Activated T-cell treated with anti-CD3 and anti-CD28 coated beads for 4 hours (primary cell): ENCODE measurements at places on chromosomes 16 and 17.
A peak's percentile ranks its signal among the peaks of the same experiment; 100 is the strongest.

GRCh38 chr16:21075252-21075651, 75.4 kb downstream of the DNAH3 start:
- no peak for DNase-seq

- no peak for DNase-seq
These were observed 3.9 kb downstream of the IGFBP4 start for GRCh38 chr17:40447148-40447644.

DNA sequence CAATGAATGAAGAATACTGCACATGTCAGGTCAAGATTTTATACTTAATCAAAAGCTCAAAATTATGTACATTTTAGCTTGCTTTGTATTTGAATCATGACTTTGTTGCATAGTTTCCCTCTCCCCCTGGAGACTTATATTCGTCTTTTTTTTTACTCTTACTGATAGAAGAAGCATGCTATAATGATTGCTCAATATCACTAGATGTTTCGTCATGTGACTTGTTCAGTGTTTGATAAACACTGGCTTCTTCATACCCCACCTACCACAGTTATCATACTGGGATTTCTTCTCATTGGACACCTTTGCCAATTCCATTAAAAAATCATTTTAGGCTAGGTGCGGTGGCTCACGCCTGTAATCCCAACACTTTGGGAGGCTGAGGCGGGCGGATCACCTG, 148.7 kb downstream of the FTO start:
- DNase-seq = no peak

DNA sequence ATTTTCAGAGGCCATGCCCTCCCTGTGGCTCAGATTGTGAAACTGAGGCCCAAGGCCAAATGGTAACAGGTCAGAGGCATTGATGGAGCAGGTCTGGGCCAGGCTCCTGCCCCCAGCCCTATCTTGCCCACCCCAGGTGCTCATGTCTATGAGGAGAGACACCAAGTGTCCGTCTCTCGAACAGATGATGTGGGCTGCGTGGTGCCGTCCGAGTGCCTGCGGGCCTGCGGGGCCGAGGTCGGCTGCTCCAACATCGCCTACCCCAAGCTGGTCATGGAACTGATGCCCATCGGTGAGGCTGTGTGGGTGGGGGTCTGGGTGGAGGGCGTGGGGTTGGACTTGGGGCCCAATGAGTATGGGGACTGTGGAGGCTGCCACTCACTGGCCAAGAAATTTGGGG, 8.7 kb upstream of the FAM83G start:
- no peak for DNase-seq

- no peak for DNase-seq
These were observed 712 bp upstream of the SPECC1 start for GRCh38 chr17:20008242-20009051.

DNA sequence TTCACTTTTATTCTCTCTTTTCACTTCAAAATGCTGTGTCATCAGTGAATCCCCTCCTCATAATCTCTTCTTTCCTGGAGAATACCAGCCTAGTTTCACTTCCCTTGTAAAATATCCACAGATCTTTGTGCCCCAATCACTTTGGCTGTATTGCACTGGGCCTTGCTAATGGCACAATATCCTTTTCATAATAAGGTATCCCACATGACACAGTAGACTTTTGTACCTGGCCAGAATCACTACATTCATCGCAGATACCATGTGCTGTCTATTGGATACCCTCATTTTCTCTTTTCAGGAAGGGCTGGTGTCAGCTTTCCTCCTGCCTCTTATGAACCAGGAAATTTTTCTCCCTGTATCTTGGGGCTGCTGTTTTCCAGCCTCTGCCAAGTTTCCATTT, 25.7 kb upstream of the TOX3 start:
- no peak for DNase-seq

DNA sequence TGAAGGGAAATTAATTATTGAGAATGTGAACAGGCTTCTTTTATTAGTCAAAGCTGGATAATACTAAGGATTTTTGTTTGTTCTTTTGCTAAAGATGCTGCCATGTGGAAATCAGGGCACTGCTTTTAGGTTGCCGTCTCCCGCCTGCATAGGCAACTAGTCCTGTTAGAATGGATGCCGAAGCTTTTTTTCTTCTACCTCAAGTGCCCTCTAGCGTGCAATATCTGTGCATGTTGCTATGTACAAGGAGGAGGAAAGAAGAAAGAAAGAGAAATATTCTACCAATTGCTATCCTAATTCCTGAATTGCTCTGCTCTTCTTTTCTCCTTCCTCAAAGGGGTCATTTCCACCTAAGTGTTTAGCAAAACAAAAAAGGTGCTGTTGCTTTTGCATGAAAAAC, 5.2 kb upstream of the CDH8 start:
- no peak for DNase-seq

- DNase-seq = no peak
These were observed 10.9 kb downstream of the CDRT4 start for GRCh38 chr17:15456496-15456895.

DNA sequence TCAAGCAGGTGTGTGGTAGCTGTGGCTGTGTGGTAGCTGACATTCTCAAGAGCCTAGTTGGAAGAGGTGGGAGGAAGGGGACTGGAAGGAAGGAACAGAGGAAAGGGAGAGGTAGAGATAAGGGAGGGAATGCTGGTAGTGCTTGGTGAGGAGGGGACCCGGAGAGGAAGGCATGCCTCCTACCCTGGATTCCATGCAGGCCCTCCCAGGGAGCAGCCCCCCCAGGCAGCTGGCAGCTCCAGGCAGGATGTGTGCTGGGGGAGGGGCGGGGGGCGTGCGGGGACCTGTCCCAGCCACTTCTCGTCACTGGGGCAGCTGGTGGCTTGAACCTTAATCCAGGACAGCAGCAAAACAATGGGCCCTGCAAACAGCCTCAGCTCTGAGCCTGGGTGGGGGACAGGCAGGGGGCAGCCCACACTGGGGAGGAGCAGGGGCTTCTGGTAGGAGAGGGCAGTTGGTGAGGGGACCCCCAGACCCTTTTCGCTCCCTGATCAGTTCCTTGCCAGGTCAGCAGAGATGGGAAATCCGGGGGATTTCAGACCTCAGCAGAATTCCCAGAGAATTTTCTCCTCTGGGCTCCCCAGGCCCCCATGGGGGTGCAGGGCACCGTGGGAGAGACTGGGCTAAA, 27.1 kb downstream of the ARHGAP23 start:
- no peak for DNase-seq

GRCh38 chr17:80047176-80047575, 10.7 kb downstream of the CCDC40 start:
- DNase-seq = no peak

GRCh38 chr17:37440424-37440823, 33.7 kb downstream of the TADA2A start:
- DNase-seq = no peak

DNA sequence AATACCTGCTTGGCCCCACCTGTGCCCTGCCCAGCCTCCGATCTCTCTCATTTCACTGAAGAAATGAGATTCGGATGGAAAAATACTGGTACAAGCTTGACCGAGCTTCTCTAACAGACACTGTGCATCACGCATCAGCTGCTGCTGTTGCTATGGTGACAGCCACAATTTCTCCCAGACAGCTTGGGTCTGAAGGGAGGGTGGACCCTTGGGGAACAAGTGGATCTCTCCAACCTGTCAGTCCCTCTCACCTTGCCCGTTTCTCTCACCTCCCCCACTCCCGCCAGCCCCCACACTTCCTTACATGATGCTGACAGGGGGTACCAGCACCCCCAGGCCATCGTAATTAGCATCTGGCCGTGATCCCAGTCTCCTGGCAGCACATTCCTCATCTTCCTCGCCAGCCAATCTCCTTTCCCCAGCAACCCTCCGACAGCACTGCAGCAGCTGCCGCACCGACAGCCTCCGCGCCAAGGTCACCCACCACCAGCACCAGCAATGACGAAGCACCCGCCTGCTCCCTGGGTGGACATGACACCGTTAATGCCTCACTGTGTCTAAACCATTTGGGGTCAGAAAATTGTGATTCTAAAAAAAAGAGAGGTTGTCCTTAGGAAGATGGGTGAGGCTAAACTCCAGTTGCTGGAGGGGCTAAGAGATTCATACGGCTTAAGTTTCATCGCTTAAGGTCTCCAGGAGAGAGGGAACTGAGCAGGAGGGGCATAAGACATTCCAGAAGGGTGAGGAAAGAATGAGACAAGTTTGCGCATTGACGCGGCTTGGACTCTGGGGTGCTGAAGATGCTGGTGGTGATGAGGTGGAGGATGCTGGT, 58.6 kb upstream of the TNRC6A start:
- no peak for DNase-seq

GRCh38 chr16:22225060-22225459, 19.0 kb downstream of the EEF2K start:
- no peak for DNase-seq

- DNase-seq = no peak
These were observed 1.0 kb upstream of the SCNN1G start for GRCh38 chr16:23181506-23181905.

DNA sequence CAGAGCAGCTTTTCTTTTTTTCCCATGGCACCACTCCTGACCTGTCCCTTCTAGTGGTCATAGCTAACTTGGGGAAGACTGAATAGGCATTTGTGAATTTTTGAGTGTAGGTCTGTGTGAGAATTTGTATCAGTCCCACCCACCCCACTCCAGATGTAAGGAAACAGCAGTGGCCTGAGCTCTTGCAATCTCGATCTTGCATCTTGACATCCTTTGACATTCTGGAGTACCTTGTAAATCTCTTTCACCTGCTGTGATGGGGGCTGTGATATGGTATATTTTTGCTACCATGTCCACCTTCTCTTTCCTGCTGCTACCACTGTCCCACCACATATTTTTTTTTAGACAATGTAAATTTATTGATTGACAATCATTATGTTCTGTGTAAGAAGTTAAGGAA, 289.3 kb downstream of the MAP2K6 start:
- DNase-seq = no peak

GRCh38 chr17:30808785-30809286, 15.7 kb downstream of the CRLF3 start:
- DNase-seq = peak; percentile 11

DNA sequence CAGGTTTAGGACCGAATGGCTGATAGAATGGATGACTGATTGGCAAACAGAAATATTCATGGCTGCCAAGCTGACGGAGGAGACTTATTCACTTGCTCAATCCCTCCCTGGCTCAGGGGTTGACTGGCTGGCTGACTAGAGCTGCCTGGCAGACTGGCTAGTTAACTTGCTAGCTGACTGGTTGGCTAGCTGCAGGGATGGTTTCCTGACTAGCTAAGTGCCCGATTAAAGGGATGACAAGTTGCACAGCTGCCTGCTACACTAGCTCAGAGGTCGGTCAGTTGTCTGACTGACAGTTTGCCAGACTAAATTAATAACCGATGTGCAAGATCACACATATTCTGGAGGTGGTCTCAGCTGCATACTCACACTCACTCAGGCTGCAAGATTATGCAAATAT, 1208.4 kb upstream of the CDH8 start:
- DNase-seq = no peak

- no peak for DNase-seq
These were observed 666.0 kb upstream of the CA10 start for GRCh38 chr17:52824542-52824941.

DNA sequence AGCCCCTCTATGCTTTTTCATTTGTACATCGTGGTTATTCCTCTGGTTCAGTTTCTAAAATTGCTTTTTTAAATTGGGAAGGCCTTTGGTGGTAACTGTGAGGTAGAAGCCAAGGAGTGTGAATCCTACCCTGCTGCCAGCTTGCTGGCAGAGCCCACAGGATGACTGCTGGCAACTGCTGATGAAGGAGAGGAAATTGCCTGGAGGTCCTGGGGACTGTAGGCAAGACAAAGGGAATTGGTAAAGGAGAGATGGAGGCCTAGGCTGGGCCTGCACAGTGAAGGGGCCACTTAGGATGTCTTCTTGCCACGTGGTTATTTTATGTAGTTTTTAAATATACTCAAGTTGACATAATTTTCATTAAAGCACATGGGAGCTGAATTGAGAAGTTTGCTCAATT, 15.8 kb downstream of the C17orf58 start:
- no peak for DNase-seq

GRCh38 chr17:15946611-15947120, 1.7 kb downstream of the ADORA2B start:
- DNase-seq = no peak

DNA sequence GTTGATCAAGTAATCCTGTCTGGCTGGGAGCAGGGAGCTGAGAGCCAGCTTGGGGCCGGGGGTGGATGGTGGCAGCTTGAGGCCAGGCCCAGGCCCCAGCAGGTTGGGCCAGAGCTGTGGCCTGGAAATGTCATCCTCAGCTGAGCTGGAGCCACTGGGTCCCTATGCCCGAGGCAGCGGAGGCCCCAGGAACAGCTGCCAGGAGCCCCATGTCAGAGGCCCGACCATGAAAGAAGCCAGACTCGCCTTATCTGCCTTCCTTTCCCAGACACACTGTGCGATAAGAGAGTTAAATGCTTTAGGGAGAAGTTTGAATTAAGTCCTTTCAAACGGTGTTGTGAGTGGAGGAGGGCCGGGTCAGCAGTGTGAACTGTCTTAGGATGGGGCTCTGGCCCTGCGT, 3.5 kb downstream of the SMTNL2 start:
- no peak for DNase-seq

DNA sequence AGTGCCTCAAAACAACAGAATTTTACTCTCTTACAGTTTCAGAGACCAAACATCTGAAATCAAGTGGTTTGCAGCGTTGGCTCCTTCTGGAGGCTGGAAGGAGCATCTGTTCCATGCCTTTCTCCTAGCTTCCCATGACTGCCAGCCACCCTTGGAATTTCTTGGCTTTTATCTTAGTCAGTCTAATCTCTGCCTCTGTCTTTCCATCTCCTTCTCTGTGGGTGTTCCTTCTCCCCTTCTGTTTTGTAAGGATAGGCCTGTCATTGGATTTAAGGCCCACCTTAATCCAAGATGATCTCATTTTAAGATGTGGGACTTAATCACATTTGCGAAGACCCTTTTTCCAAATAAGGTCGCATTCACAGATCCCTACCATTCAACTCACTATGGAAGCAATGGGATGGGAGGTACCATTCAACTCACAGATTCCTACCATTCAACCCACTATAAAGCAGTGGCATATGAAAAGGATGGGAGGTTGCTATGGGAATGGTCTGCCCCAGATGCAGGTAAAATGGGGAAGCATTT, 321.8 kb downstream of the WWOX start:
- DNase-seq = no peak

DNA sequence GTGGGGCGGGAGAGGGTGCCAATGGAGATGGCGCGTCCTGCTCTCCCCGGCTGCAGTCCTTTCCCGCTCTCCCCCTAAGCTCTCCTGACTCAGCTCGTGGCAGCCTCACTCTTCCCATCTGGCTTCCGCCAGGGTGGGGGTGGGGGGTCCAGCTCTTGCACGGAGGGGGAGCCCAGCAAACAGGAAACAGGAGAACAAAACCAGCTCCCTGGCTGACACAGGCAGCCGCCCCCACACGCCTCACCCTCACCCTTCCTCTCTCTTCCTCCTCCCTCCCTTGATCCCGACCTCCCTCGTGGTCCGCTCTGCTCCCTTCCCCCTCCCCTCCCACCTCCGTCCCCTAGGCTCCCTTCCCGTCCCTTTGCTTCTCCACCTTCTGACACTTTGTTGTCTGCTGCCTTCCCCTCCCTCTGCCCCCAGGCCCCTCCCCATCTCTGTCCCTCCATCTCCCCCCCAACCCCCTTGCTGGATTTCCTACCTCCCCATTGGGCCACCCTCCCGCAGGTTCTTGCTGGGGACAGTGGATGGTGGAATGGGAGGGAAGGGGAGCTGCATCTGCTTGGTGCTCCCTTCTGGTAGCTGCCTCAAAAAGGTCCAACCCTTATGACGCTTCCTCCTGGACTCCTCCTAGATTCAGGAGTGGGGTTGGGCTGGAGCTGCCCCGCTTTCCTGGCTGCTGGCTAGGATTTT, 23.7 kb downstream of the ARHGAP23 start:
- DNase-seq = no peak
